HS-5 (cell line): ENCODE measurements at places on chromosomes 12 and 14.

DNA sequence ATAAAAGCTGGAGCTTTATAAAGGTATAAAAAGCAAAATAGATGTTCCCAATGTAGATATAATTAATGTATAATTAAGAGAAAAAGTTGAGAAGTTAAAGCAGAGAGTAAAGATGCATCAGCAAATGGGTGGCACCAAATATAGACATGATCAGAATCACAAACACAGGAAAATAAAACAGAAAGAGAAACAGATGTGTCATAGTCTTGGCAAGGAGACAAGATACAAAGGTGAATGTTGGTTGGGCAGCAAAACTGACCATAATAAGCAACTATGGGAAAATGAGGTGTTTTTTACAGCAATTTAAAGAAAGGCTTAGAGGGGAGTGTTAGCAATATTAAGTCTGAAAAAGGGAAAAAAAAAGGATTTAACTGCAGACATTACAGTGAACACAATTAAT lies 135.4 kb upstream of the CLEC14A start:
- DNase-seq: no peak

GRCh38 chr14:63224196-63224595 lies 20.0 kb downstream of the RHOJ start:
- DNase-seq: no peak

DNA sequence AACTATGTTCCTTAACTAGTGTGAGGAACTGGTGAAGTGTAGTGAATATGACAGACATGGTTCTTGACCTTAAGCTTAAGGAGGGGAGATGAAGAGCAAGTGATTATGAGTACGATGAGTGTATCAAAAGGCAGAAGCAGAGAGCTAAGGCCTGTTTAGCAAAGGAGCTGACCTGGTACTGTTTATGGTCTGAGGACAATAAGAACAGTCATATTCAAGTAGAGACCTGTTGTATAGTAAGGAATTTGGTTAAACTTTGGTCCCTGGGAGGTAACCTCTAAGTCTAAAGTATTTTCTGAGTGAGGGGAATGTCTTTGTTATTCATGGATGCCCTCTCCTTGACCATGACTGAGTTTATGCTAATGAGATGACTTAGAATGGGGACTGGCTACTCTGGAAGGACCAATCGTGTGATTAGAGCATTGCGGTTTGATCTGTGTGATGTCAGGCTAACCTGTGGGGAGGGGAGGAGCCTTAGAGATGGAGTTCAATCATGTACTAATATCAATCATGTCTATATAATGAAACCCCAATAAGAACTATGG lies 389.3 kb downstream of the BMP4 start:
- DNase-seq: no peak

- no peak for DNase-seq
These were observed 3.1 kb upstream of the TPH2 start for GRCh38 chr12:71935594-71935993.

GRCh38 chr14:94501588-94502516 lies 7.4 kb downstream of the SERPINA12 start:
- no peak for DNase-seq

- DNase-seq: no peak
These were observed 297.5 kb upstream of the PRKD1 start for GRCh38 chr14:30225176-30225575.

DNA sequence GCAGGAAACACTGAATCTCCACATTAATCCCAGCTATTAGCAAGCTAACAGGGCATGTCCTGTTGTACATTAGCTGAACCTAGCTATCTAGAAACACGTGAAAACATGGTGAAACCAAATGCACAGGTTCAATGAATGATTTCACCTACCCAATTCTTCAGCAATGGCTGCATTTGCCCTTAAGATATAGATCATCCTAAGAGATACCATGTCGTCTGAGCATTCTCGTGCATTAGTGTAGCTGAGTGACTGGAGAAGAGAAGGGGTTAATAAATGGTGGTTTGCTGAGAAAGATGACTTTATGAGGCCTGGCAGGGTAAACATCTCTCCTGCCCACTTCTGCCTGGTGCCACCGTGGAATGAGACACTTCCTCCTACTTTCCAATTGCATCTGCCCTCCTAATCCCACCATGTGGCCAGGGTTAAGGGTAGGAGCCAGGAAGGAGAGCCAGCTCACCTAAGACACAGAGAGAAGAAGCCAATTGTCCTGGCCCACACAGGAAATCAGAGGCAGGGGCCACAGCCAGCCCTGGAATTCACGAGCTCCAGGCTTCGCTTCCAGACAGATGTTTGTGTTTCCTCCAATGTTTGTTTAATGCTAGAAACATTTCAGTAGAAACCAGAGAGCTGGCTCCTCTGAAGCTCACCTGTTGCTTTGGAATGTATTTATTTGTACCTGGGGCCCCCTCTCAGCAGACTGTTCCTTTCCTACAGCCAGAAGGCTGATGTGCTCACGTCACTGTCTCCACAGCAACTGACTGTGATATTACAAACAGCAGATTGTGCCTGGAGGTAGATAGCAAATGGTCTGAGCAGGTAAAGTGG lies 126.0 kb upstream of the PARP11 start:
- DNase-seq: no peak

DNA sequence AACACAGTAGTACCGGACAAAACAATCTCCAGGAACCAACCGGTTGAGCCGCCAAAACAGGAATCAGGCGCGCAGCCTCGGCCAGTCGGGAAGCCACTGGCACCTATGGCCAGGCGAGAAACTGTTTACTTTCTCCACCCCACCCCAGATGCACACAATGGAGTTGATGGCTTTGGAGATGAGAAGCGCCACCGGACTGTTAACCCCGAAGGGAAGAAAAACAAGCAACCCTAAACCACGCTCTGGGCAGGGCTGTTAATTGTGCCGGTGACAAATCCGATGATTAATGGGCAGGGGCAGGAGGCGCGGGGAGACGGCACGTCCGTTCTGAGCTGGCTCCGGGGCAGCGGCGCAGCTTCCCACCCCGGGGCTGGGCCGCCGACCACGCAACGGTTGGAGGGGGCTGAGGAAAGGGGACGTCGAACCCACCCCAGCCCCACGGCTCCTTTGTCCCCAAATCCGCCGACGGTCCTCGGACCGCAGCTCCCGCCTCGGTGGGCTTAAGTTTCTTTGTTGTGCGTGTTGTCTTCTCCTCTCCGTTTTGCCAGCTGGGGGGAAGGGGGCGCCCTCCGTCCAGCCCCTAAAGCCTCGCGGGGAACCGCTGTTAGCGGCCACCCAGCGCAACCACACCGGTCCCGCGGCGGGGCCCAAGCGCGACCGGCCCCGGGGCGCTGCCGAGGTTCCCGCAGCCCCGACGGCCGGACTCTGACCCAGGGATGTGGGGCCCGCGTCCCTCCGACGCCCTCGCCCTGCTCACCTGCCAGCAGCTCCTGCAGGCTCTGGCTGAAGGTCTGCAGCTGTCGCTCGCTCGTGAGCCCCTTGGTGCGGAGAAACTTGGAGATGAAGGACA lies 790 bp downstream of the BTG1 start:
- no peak for DNase-seq

DNA sequence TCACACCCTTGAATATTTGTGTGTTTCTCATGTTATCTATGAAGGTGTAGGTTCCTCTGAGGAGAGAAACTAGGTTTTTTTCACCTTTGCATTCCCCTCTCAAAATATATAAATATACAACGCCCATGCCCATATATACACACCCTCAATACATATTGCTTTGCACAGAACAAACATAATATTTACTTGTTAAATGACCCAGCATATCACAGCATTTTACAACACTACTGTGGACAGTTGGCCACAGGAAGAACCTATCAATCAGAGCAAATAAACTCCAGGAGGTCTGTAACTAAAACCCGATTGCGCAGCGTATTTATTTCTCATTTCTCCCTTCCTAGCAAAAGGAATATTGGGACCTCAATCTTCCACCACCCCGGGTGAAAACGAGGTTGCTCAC lies 196.0 kb downstream of the SLC5A8 start:
- DNase-seq: no peak

DNA sequence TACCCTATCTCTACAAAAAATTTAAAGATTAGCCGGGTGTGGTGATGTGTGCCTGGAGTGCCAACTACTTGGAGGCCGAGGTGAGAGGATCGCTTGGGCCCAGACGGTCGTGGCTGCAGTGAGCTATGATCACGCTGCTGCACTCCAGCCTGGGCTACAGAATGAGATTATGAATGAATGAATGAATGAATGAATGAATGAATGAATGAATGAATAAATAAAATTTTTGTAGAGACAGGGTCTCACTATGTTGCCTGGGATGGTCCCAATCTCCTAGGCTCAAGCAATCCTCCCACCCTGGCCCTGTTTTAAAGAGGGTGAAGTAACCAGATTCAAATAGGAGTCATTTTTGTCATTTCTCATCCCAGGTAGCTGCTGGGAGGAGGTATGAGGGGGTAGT lies 176.2 kb upstream of the HIF1A start:
- DNase-seq: no peak

DNA sequence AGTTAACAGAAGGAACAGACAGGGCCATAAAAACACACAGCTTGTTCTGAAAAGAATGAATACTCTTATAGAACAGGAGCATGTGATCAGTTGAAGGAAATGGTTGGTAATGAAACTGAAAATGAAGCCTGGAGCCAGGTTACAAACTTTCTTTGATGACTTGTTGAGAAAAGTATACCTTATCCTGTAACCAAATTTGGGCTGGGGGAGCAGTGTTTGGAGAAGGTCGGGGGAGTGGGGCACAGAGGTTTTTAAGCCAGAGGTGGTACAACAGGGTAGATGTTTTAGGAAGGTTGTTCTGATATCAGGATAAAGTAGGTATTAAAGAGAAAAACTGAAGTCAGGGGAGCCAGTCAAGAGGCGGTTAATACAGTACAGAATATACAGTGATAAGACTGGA lies 8.2 kb downstream of the GOLT1B start:
- DNase-seq: no peak

DNA sequence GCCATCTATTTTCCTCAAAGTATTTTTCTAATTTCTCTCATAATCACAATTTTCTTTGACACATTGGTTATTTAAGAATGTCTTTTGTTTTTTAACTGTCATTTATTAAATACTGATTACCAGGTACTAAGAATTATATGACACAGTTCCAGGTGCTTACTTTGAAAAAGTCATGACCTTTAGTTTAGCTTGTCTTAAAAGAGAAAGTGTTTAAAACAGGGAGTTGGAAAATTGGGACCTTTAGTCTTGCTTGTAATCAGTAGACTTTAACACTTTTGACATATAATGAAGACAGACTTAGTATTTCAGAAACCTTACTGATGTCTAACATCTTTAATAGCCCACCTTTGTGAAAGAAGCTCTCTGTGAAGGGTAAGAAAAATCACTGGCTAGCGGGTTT lies 19.2 kb downstream of the CREBL2 start:
- DNase-seq: no peak

GRCh38 chr12:89648211-89648930 lies 60.3 kb downstream of the ATP2B1 start:
- no peak for DNase-seq

- DNase-seq: no peak
These were observed 86.5 kb downstream of the SLC25A47 start for GRCh38 chr14:100409651-100410050.

GRCh38 chr12:130491421-130492357 lies 154.0 kb downstream of the PIWIL1 start:
- DNase-seq: no peak

DNA sequence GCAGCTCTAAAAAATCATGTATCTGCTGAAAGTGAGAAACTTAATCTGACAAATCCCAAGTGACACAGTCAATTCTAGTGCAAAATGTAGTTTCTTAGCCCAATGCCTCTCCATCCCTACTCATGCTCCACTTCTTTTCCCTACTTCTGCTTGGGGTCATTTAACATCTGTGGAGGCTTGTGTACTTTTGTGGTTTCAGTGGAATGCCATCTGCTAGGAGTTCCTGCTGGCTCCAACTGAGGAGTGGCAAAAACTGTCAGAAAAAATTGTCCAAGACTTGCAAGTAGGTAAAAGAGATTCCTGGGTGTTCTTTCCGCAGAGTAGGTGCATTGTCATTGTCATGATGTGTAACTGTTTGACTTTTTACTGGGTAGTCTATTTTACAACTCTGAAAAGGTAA lies 12.5 kb upstream of the AVPR1A start:
- no peak for DNase-seq

- DNase-seq: no peak
These were observed 32.7 kb downstream of the GPHB5 start for GRCh38 chr14:63286071-63286470.

GRCh38 chr12:77429426-77429825 lies 364.1 kb upstream of the E2F7 start:
- DNase-seq: no peak

DNA sequence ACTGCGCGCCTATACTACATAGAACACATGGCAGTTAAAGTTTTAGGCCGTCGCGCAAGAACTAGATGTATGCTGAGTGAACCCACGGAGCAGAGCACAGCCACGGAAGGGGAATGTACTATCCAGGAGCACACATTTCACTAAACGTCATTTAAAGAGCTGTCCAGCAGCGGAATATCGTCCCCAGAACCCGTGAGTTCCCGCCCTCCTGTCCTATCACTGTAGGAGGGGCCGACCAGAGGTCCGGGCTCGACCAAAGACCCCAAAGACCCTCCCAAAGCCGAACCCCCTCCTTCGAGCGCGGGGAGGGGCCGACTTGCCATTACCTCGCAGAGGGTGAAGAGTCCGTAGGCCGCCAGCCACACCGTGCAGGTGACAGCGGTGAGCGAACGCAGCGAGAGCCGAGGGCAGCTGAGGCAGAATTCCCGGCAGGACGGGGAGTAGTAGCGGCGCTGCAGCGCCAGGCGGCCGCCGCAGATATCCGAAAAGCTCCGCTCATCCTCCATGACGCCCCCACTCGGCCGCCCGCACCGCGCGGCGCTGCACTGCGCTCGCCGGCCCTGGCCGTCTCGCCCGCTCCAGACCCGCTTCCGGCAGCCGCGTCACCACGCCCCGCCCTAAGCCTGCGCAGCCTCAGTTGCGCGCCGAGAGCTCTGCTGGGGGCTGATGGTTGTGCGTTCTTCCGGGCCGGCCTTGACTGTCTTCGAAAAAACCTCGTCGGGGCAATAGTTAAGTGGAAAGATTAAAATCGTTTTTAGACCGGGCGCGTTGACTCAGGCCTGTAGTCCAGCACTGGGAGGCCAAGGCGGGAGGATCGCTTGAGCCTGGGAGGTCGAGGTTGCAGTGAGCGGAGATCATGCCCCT lies at the start of gene PIGH:
Gene PIGH (minus strand): TSS at position 571 of the 864 bp plus-strand sequence. CDS start 65 bp downstream, at position 506.
- no peak for DNase-seq

DNA sequence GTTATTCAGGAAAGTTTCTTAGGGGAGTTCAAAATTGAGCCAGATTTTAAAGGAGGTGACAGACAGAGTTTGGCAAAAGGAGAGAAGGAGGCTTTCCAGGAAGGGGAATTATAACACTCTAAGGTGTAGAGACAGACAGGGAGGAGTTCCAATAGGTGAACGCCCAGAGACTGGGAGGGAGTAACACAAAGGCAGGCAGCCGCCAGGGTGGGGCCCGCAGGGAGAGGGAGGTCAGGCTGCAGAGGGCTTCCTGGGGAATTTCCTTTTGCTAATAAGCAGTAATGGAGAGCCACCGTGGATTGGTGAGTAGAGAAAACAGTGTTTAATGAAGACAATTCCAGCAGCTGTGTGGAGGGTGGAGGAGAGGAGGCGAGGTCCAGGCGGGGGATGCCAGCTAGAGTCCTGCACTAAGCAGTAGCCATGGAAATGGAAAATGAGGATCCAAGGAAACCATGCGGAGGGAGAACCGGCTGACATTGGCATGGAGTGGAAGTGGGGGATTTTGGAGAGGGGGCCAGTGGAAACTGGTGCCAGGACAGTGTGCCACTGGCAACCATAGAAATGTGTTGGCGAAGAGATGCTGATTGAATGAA lies 22.2 kb downstream of the GRIN2B start:
- DNase-seq: no peak
